ENCODE measurements at places on chromosomes 1 and 21.

DNA sequence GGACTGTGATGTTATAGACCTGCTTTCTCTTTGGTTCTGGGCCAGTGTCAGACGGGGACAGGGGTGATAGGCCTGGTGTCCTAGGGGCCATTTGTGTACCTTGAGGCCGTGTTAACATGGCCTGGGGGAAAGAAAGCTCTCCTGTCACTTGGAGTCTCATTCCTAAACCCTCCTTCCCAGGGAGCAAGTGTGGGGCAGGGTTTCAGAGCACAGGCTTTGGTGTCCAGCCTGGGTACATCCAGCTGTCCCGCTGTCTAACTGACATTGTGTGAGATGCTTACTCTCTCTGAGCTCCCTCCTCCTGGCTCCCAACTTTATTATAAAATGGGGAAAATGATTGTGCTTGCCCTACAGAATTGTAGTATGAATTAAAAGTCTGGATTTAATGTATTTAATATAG is 32.6 kb upstream of the EPHA8 start:
- ATAC-seq: no peak

- ATAC-seq: peak; percentile 75
These were observed 33.5 kb upstream of the C1orf53 start for GRCh38 chr1:197868751-197869489.

DNA sequence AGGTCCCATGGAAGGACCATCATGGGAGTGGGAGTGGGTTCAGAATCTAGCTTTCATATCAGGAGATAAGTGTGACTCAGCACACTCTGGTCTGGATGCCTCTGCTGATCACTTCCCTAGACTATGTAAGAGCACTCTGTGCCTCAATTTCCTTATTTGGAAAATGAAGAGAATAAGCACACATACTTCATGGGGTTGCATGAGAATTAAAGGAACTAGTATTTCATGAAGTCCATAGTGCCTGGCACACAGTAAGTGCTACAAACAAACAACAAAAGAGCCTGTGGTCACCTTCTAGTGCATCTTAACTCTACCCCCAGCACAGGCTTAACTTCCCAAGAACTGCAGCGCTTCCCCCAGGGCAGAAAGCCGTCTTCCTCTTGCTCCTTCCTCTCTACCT is 9.6 kb upstream of the IL20 start:
- ATAC-seq: no peak

- ATAC-seq: no peak
These were observed 648.3 kb upstream of the BRINP3 start for GRCh38 chr1:191125950-191126349.

Measured in stimulated activated memory B cell treated with anti-CD40 and anti-IgM and Interleukin-4, amounts not matched to agents 10 μg/mL and 1 μg/mL and 100 μg/mL, for 72 hours (primary cell).